ENCODE measurements at places on chromosomes 16 and 17.

DNA sequence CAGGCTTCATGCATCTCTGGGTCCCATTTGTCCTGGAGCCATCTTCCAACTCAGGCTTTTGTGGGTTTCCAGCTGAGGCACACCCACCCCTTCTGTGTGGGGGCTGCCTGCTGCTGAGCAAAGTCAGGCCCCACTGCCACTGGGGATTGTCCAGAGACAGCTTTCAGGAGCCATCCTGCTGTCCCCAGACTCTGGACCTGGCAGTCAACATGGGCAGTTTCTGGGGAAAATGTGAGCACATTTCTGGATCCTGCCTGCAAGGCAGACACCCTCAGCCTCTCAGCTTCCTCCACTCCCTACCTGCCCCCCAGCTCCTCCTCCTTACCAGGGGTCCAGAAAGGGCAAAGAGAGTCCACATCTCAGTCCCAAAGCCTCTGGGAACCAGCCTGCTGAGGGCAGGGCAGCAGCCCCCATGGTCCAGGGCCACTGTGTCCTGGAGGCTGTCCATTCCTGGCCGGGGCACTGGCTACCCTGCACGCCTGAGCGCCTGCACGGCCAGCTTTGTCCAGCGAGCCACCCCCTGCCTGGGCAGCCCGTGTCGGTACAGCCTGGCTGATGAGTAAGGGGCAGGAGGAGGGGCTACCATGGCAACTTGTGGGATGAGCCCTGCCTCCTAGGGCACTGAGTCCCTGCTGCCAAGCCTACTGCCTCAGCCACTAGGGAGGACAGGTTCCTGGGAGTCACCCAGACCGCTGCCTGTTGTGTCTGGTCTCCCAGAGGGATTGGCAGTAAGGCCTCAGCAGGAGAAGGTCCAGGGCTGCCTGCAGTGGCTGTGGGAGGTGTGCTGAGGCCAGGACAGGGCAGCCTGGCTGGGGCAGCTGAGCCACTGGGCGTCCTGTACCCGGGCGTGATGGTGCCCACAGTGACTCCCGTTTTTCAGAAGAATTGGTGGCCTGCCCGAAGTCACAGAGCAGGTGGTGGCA, at the start of gene SLC47A2:
TSS of gene SLC47A2 (minus strand) at position 477 of the 923 bp plus-strand sequence. CDS start at position 448, 29 bp downstream.
- no peak for DNase-seq

DNA sequence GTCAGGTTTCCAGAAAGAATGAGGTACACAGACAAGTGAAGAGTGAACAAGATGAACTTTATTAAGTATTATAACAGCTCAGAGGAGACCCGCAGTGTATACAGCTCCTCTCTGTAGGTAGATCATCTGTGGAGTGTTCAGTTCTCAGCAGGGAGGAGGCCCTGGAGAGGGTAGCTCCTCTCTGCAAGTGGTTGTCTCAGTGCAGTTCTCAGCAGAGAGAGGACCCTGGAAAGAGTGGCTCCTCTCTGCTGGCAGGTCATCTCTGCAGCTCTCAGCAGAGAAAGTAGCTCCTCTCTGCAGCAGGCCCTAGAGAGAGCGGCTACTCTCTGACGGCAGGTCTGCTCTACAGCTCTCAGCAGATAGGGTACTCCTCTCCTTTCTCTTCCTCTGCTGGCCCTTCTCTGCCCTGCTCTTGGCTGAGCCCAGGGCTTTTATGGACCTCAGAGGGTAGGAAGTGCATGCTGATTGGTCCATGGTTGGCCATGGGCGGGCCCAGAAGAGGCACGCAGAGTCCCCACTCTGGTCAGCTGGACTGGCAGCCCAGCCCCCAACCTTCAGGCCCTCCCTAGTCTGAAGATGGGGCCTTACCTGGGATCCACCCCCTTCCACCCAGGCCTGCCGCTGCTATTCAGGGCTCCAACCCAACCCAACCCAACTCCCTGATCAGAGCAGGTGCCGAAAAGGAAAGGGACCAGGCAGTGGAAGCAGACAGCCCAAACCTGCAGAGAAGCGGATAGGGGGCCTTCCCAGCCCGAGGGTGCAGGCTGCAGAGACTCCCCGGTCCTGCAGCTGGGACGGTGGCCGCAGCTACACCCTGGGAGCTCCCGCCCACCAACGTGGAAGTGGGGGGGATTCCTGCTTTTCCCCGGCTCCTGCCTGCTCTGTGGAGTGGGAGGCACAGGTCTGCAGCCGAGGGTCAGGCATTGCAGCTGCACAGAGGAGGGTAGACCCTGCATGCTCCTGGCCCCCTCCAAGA, 18.5 kb upstream of the DNAJA2 start:
- DNase-seq, result no peak

GRCh38 chr17:5282642-5283217, 646 bp downstream of the RABEP1 start:
- DNase-seq, result peak; percentile 29

GRCh38 chr16:12452549-12452948, 351.1 kb downstream of the CPPED1 start:
- DNase-seq, result no peak

DNA sequence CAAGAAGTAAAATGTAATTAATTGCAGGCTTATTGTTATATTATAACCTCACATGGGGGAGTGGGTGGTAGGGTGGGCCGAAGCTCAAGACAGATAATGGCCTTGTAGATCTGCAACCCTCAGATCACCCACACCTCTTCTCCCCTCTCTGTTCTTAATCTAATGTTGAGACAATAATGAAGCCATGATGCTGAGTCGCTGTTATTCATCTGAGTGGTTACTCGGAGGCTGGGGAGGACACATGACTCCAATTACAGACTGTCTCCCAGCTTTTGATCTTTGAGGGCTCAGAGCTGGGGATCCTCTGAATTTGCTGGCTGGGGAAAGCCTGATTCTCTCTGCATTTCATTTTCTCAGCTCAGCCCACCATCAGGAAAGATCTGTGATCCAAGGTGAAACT, 275.3 kb downstream of the SHISA9 start:
- DNase-seq, result no peak

- DNase-seq, result no peak
Measured at GRCh38 chr16:10847176-10847575, 28.6 kb upstream of the TVP23A start.

GRCh38 chr17:81066072-81066471, 31.1 kb downstream of the BAIAP2 start:
- peak; percentile 39 for DNase-seq

DNA sequence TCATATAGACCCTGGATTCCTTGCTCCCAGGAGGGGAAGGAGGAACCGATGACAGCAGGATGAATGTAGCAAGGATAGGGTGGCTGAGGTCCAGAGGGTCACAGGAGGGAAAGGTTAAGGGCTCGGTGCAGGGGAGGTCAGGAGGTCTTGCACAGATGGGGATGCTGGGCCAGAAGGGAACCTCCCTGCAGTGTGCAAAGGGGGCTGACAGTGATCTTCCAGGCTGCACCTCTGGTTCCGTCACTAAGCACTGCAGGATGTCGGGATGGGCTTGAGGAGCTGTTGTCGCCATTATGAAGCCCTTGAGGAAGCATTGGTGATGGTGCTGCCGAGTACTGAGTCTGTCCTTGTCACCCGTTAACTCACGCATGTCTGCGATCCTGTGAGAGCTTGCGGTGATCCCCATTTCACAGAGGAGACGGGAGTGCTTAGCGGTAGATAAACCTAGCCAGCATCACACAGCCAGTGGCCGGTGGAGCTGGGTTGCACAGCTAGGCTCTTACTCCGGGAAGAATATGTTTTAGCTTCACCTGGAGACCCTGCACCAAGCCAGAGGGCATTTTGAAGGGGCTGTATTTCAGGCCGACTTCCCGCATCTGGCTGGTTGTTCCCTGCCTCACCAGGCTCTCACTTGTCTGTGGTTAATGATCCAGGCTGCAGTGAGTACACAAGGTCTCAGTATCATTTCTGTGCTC, 120.4 kb downstream of the SNX29 start:
- DNase-seq, result no peak

GRCh38 chr16:48201515-48202201, 42.4 kb upstream of the LONP2 start:
- no peak for DNase-seq

DNA sequence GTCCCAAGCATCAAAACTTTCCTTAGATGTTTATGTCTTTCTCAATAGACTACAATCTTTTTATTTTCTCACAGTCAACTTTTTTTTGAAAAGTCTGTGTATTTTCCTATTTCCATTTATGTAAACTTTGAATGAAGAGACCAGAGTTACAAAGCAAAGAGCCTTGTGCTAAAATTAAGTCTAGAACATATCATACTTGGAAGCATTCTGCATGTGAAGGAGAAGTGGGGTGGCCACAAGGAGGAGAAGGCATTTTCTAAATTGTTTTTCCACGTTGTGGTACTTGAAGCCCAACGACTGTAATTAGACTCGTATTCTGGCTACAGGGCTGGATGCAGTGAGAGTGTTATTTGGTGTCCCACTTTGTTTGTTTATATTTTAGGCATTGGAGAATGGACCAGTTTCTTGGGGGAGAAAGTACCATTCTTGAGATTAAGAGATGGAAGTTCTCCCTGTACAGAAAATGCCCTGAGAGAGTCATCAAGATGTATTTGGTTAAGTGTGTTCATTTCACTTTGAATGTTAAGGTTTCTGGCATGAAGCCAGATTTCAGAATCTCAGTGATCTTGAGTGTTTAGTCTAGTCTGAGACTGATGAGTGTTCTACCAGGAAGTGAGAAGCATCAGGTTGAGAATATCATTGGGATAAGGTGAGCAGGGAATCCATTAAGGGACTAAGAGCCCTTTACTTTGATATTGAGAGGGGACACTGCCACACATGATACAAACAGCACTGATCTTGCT, 71.6 kb downstream of the MAP2K6 start:
- DNase-seq, result no peak

- DNase-seq, result no peak
Measured at GRCh38 chr17:38588788-38589174, 17.0 kb downstream of the SRCIN1 start.

GRCh38 chr17:63431939-63432804, 13.9 kb downstream of the CYB561 start:
- peak; percentile 68 for DNase-seq

DNA sequence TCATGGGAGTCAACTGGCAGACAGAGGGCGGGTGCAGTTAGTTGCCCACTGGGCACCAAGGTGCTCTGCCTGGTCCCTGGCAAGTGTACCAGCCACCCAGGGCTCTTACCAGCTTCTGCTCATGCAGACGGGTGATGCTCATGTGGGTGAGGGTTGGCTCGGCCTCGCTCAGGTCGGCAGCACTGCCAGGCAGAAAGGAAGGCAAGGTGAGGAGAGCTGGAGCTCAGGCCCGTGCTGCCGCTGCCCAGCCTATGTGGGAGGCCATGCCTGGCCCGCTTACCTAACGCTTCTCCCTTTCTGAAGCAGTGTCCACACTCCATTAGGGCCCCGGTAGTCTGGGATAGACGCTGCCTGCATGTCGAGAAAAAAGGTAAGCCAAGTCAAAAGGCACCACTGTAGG, 2.6 kb downstream of the SIRT7 start:
- no peak for DNase-seq
